Ovary (tissue), 10 donors: ENCODE measurements at places on chromosomes 2 and 18. TPM values are rescaled to one million over a fixed set of nuclear protein-coding genes. Genes with fewer than 3 reads are reported as not detected.

DNA sequence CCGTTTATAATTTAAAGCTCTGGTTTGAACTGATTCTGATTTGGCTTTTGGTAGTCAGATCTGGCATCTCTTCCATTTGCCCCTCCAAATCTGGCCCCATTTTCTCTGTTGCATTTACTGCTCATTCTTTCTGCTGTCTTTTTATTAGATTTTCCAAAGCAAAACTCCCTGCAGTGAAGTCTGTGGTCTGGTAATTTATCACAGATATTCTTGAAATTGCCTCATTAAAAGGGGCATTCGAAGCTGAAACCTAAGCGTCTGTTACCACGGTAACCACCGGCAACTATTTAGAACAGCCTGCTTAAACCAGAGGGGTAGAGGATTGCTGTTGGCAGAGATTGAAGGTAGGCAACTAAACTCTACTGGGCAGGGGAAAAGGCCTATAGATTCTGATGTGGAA lies 111.5 kb upstream of the UPP2 start:
- DNase-seq: no peak

GRCh38 chr18:12520442-12520992 lies 112.8 kb downstream of the PRELID3A start:
- no peak for DNase-seq

DNA sequence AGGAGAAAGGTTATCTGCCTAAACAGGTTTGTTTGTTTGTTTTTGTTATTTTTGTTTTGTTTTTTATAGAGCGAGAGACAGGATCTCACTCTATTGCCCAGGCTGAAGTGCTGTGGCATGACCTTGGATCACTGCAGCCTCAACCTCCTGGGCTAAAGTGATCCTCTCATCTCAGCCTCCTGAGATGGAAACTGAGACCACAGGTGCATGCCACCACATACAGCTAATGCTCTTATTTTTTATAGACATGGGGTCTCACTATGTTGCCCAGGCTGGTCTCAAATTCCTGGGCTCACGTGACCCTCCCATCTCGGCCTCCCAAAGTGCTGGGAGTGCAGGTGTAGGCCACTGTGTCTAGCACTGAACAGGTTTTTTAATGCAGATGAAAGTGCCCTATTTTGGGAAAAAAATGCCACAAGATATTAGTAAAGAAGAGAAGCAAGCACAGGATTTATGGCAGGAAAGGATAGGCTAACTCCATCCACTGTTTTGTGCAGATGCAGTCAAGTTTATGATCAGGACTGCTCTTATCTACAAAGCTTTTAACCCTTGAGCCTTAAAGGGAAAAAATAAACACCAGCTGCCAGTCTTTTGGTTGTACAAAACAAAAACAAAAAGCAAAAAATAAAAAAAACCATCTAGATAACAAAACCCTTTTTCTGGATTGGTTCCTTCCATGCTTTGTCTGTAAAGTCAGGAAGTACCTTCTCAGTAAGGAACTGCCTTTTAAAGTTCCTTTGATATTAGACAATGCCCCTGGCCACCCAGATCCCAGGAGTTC lies 29.4 kb downstream of the MAP4K3 start:
- DNase-seq: no peak

DNA sequence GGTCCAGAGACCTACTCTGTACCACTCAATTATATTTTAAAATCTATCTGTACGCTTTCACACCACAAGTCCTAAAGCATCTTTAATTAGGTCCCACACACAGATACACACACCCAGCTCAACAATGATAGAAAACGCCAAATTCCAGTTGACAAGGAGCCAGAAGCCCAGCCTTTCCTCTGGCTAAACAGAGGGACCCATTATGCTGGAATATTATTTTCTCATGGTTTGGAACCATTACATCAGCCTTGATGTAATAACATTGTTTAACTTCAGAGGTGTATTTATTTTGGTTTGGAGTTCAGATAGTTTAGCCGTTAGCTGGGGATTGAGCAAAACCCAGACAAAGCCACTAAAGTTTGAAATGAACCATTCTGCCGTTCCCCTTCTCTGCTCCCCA lies 14.0 kb upstream of the INHBB start:
- no peak for DNase-seq

DNA sequence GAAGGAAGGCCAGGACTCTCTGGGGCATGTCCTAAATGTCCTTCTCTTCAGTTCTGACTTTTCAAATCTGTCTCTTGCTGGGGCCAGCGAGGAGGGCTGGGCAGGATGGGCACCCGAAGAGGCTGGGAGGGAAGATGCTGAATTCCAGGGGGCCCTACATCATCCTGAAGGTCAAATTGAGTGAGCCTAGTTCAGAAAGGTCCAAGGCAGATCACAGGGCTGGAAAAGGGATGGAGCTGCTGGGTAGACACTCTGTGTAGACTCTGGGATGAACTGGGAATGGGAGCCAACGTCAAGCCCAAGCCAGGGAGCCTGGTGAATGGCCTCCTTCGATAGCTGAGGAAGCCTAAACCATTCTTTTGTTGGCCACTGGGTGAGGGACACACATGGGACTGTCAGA lies 133.1 kb downstream of the MYCN start:
- DNase-seq: no peak

DNA sequence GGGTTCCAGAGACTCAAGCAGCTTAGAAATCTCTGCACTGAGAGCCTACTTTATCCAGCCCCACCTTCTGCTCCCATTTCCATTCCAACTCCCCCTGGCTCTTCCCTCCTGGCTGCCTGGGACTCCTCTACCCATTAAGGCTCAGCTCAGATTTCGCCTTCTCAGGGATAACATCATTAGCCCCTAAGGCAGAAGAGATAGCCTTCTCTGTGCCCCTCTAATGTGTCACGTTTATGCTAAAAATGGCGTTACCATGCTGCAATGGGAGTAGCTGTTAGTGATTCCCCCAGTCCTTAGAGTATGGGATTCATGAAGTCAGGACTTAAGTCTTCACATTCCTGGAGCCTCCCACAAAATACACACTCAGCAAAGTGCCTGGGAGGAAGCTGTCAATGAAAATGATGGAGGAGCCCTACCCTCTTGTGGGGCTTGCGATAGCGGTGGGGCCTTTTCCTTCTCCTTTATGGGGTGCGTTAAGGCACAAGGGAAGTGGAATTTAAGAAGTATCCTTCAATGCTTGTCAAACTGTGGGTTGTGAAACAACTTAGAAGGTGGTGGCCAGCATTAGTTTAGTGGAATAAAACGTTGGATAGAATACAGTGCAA lies 144.7 kb upstream of the COPS8 start:
- no peak for DNase-seq

DNA sequence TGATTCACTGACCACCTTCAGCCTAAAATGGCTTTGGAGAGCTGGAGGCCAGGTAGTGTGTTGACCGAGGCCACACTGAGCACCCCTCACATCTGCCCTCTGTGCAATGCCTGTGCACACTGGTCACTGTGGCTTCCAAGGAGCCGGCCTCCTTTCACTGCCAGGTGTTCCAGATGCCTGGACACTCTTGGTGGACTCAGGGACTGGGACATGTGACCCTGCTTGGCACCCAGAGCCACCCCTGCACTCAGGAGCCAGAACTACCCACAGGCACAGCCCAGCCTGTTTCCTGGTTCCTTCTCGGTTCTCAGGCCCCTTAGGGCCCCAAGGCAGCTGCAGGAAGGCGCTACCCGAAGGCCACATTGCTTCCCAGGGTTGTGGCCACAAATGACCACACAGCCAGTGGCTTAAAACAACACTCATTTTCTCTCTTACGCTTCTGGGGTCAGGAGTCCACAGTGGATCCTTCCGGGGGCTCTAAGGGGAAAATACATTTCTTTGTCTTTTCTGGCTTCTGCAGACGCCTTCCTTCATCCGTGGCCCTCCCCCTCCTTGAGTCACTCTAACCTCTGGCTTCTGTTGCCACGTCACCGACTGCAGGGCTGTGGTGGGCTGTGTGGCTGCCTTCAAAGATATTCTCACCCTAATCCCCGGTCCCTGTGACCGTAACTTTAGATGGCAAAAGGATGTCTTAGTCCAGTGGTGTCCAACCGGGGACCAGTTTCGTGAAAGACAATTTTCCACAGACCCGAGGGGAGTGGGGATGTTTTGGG lies 78.6 kb downstream of the ASB1 start:
- DNase-seq: no peak

GRCh38 chr2:218398437-218399390 lies 954 bp upstream of the CTDSP1 start:
- peak; percentile 87 for DNase-seq

The SCTR gene
- not detected for total RNA-seq

- DNase-seq: no peak
Measured at GRCh38 chr2:12006850-12007249, 260.4 kb downstream of the LPIN1 start.

DNA sequence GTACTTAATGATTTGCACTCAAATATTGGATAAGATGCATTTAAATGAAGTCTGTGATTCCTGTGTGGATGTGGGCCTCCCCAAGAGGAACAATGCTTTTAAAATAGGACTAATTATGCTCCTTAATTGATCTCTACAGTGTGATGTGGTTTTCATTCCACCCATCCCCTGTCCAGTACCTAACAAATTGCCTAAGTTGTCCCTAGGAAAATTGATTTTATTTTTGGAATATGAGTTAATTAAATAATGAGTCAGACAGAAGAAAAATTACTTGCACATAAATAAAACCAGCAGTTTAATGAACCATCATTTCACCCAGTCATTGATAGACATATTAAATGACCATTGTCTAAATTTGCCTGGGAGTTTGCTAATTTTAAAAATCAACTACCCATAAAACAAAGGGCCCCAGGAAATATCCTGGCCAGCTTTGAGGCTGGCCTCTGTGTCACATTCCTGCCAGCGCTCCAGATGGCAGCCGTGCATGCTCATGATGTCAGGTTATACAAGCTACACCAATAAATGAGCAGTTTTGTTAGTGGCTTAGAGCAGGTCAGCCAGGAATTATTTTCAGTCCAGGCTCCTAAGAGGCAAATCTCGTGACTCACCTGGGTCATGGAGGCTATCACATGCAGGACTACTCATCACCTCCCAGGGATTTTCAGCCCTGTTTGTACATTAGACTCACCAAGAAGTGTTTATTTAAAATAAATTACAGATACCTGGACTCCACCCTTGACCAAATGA lies 31.9 kb downstream of the ABHD3 start:
- no peak for DNase-seq

DNA sequence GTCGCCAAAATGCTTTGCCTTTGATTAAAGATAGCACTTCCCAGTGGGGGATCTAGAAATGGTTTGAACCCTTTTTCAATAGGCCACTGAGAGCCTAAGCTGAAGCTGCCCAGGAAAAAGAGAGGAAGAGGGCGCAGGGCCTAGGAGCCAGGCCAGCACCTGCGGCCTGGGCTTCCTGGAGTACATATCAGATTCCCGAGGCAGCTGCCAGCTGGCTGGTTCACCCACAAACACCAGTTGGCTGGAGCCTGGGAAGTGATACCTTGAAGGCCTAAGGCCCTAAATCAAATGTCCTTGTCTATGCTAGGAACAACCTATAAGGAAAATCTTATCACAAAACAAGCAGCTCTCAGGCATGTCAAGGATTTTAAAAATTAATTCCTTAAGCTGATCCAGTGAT lies 37.1 kb downstream of the ANKRD44 start:
- DNase-seq: no peak

GRCh38 chr2:191581003-191581402 lies 96.9 kb upstream of the NABP1 start:
- no peak for DNase-seq

- no peak for DNase-seq
Measured at GRCh38 chr2:164675027-164675426, 53.7 kb upstream of the GRB14 start.

The C2orf66 gene
- total RNA-seq: not detected

GRCh38 chr2:119721043-119721442 lies 38.7 kb upstream of the PTPN4 start:
- no peak for DNase-seq

The KHK gene
- total RNA-seq: 2.3 TPM

The GLB1L gene
- 14.4 TPM for total RNA-seq

- DNase-seq: peak; percentile 19
Measured at GRCh38 chr2:240441326-240441992, 6.0 kb downstream of the GPC1 start.

The SERPINB10 gene
- not detected for total RNA-seq

GRCh38 chr2:73494031-73494430 lies 108.4 kb downstream of the ALMS1 start:
- DNase-seq: no peak

The CASP10 gene
- 5.0 TPM for total RNA-seq

DNA sequence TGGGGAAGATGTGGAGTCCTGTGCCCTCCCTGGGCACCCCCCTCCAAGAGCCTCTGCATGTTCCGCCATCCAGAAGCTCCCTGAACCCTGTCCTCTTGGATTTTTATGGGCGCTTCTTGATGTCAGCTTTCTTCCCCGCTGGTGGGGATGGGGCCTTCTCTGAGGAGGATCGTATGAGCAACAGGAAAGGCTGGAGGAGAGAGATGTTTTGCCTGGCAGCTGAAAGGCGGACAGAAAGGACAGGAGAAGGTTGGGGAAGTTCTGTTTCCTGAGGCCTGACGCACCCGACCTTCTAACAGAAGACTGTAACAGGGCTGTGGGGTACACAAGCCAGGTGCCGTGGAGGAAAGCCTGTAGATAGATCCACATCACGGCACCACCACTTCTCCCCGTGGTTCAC lies 238.8 kb downstream of the LDLRAD4 start:
- no peak for DNase-seq

GRCh38 chr2:239762655-239763269 lies 262.4 kb downstream of the NDUFA10 start:
- no peak for DNase-seq

The GCFC2 gene
- 40.5 TPM for total RNA-seq

GRCh38 chr18:37714691-37715090 lies 149.1 kb upstream of the CELF4 start:
- DNase-seq: no peak

- no peak for DNase-seq
Measured at GRCh38 chr2:146135245-146135644, 1615.3 kb upstream of the ZEB2 start.

- DNase-seq: peak; percentile 96
Measured at GRCh38 chr2:156334496-156335478, 2.3 kb upstream of the NR4A2 start.

DNA sequence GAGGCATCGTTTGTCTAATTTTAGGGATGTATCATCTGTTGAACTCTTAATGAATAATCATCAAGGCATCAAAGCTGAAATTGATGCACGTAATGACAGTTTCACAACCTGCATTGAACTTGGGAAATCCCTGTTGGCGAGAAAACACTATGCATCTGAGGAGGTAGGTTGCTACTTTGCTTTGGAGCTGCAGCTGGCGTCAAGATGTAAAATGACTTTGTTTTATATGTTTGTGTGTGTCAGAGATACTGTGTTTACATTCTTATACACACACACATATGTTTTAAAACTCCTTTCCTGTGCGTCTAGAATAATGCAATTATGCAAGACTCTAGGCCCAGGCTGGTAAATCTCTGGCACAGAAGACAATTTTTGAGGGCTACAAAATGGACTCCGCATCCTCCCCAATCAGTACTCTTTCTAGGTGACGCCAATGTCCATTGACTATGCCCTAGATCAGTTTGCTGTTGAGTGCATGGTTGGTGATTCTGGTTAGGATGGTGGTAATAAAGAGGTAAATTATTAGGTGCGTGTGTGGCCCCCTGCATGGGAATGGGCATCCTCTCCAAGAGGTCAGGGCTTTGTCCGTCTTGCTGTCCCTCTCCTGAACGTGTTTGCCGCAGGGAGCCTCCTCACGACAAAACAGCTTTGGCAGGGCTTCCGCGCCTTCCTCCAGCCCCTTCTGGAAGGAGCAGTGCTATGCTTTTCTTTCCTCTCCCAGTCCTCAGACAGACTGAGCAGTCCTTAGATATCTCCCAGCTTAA lies 68.2 kb upstream of the EML6 start:
- no peak for DNase-seq

GRCh38 chr2:231272991-231273390 lies 74.6 kb downstream of the ARMC9 start:
- no peak for DNase-seq

GRCh38 chr2:180601016-180601415 lies 379.4 kb upstream of the UBE2E3 start:
- DNase-seq: no peak
